ENCODE measurements at places on chromosomes 16 and 17.

GRCh38 chr17:5000237-5000639 lies 2.5 kb downstream of the KIF1C start:
- no peak for DNase-seq

DNA sequence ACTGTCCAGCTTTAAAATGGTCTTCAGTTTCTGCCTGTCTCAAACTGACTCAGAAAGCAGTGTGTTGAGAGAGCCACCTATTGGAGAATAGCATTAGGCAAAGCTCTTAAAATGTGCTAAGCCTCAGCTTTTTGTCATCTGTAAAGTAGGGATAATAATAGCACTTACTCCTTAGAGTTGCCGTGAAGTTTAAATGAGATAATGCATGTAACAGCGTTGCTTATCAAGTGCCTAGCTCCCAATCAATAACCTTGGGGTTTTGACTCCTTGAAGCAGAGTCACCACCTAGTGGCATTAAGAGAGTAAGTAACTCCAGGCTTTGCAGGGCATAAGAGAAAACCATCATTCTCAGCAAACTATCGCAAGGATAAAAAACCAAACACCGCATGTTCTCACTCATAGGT lies 163.3 kb downstream of the HS3ST2 start:
- DNase-seq, result peak; percentile 11

DNA sequence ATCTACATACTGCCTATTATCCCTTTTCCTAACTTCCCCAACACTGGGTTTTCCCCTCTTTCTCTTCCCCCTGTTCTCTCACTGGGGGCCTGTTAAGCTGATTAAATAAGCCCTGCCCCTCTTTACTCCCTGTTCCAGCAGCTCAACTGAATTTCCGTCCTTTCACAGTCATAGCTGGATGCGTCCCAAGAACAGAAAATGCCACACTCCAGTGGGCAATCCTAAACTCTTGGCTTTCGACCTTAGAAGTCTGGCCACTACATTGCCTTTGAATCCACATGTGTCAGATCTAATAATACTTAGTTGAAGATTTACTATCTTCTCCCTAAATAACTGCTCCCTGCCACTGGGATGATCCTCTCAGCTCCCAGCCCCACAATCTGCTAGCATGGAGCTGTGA lies 34.5 kb downstream of the KCNJ16 start:
- no peak for DNase-seq

GRCh38 chr16:88317613-88317965 lies 65.2 kb upstream of the ZNF469 start:
- no peak for DNase-seq

GRCh38 chr16:55925242-55925641 lies 50.1 kb upstream of the CES5A start:
- no peak for DNase-seq

DNA sequence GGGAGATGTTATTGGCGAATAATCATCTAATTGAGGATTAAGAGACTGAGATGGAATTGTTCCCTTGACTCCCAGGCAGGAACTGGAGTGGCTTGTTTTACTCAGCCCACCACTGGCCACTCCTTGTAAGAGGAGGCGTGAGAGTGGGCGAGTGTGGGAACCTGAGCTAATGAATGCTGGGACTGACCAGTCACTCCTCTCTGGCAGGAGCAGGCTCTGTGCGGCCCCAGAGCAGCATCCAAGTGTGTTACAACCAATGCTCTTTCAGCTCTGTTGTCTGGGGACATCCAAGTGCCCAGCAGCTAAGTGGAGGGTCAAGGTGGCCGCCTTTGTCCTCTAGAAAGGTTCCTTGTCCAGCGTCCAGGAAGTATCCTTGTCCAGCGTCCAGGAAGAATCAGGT lies 739.9 kb downstream of the CDH8 start:
- no peak for DNase-seq

- DNase-seq, result no peak
These were observed 249.7 kb upstream of the TBX2 start for GRCh38 chr17:61149862-61150362.

DNA sequence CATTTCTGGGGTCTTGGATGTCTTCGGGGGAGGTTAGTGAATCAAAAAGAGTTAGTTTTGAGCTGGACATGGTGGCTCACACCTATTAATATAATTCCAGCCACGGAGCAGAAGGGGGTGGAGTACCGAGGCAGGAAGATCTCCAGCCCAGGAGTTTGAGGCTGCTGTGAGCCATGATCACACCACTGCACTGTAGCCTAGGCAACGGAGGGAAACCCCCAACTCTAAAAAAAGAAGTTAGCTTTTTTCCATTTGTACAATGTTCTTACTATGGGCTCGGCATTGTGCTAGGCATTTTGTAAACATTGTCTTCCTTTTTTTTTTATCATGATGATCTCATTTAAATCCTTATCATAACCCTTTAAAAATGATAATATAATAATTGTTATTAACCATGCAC lies 8.3 kb upstream of the SNF8 start:
- DNase-seq, result peak; percentile 37

DNA sequence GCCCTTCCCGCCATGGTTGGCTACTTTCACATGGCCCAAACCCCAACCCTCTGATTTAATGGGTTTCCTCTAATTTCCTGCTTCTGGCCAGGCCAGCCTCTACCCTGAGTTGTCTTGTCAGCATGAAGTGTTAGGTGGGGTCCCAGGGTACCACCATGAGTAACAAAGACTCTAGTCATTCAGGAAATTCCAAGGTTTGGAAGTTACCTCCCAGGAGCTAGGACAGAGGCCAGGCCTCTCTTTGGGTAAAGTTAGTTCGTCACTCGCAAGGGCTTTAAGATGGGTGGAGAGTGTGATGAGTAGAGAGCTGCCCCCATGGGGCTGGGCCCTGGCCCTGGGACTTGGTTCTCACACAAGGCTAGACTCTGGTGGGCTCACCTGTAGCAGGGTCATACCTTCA lies 54.6 kb downstream of the PLD6 start:
- no peak for DNase-seq

- no peak for DNase-seq
These were observed 80.0 kb downstream of the USP32 start for GRCh38 chr17:60311936-60312335.

DNA sequence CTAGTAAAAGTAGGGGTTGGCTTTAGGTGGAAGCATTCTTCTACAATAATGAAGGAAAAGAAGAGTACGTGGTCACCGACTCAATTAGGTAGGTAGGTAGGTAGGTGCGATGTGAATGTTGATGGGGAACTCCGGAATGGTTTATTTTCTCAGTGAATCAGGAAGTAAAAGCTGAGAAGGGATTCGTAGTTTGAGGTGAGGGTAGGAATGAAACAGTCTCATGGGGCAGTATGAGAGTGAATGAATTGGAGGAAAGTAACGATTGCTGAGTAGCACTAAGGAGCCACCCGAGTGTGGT lies 13.9 kb downstream of the PER1 start:
- no peak for DNase-seq

DNA sequence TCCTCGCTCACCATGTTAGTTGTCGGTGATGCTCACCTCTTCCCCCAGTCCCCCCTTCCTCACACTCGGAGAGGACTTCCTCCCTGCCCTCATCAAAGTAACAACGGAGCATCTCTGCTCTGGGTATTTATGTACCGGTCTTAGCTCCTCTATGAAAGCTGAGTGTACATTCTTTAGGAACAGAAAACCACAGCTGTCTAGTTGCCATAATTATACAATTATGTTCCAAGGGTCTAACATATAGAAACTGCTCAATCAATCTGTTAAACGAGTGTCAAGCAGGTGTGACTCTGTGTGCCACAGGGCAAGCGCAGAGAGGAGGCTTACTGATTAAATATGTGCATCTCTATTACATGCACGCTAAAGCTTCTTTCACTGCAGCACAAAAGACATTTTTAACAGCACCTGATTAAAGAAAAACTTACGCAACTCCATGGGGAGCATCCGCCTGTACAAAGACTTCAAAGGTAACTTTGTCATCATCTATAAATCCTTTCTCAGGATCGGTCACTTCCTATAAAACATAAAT lies 37.8 kb downstream of the LITAFD start:
- no peak for DNase-seq

GRCh38 chr17:51045621-51046020 lies 75.0 kb downstream of the SPAG9 start:
- no peak for DNase-seq

DNA sequence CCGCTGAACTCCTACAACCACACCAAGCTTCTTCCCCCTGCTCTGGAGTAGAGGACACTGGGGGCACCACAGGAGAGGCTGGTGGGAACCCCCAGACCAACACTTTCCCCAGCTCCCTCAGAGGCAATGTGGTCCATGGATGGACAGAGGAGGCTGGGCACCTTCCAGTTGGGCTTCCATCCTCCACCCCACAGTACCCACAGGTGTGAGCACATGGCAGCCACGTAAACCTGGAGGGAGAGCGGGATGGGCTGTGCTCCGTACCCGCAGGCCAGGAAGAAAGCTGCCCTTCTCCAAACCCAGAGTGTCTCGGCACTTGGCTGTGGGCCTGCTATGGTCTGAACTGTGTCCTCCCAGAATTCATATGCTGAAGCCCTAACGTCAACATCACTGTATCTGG lies 1.7 kb downstream of the SGSH start:
- DNase-seq, result no peak

DNA sequence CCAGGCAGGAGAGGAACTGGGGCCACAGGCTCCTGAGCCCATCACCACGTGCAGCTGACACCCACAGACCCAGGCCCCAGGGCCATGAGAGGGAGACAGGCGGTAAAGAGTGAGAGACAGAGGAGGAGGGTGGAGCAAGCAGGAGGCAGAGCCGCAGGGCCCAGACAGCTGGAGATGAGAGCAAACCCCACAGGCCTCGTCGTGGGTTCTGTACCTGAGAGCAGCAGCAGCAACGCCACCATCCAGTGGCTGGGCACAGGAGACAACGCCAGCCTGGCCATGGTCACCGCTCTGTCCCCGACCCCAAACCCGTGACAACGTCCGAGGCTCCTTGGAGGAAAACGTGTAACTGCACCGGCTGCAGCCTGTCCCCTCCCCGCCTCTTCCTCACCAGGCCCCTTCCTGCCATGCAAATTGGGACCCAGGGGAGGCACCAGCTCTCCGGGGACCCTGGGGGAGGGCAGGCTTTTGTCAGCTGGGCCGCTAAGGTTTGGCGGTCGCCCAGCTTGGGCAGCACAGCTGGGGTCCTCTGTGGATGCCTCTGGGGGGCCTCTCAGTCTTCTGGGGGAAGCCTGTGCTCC lies at the start of gene CD79B:
TSS of gene CD79B (minus strand) at position 351 of the 581 bp plus-strand sequence. CDS start at position 281, 70 bp downstream.
- peak; percentile 69 for DNase-seq

DNA sequence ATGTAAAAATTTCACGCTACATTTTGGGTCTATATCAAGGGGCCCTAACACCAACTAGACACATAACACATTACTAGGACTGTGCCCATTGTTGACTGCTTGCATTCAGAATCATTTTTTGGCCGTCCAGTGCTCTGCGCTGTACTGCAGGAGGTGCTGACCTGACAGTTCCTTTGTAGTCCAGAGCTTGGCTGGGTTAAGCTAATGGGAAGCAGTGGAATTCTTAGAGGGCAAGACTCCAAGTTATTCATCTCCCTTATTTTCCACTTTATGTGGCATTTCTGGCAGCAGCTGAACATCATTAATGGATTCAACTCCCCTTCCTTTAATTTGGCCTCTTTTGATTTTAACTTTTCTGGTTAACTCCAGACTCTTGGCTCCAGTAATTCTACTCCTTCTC lies 351.7 kb downstream of the CDH8 start:
- DNase-seq, result no peak

GRCh38 chr16:86669285-86669805 lies 91.0 kb downstream of the FOXL1 start:
- no peak for DNase-seq

DNA sequence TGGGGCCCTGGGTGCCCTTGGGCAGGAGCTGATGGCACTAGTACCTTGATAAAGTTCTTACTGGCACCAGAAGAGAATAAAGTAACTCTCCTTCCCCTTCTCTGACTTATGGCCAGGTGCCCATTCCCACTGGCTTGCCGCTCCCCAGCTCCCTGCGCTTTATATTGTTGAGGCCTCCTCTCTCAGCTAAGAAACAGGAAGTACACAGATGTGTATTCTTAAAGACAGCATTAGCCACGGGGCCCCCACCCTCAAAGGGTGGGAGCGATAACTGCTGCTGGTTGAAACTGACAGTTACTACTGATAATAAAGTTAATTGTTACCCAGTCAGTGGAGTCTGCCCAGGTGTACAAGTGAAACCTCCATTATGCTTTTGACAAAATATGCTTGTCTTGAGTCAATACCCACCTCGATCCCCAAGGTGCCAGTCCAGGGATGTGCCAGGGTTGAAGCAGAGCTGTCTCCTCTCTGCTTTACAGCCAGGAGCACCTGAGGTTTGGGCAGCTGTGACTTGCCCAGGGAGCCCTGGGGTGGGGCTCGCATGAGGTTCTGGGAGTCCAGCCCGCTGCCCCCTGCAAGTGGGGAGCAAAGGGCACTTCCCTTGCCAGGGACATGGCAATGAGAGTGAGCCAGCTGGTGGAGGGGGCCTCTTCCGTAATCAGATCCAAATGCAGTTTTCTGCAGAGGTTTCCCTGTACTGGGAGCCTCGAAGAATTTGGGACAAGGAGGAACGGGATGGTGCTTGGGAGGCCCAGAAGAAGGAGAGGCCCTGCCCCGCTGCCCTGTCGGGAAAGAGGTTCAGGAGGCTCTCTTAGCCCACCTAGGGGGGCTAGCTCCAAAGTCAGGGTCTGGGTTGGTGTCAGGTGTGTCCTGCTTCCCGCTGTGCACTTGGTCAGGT lies 5.4 kb upstream of the CLDN9 start:
- peak; percentile 46 for DNase-seq

DNA sequence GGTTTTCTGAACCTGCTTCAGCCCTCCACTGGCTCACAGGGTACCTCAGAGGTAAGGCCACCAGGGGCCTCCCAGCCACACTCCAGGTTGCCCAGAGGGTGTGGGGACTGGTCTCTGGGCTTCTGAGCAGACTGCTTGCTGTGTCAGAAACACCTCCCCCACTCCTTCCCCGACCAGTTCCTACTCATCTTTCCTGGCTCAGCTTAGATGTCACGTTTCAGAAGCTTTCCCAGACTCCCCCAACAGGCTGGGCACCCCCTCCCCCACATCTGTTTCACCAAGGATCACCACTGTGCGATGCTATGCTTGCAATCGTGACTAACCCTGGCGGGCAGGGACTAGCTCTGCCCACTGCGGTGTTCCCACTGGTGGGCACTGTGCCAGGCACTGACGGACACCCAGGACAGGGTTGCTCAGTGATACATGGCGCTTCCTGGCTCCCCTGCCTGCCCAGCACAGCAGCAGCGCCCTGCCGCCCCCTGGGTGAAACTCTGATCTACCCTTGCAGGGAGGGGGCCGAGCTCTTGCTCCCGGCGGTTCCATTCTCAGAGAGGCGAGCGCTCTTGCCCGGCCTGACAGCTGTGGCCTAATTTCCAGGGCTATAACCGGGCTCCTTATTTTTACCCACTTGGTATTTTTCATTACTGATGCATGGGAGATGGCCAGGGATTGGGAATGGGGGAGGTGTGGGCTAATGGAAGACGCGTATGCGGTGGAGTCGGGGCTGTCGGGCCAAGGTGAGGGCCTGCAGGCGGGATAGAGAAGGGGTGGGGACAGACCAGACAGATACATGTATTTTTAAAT lies 29.4 kb upstream of the MTSS2 start:
- peak; percentile 42 for DNase-seq
